ENCODE measurements at places on chromosomes 6 and 20. TPM values are rescaled to one million over a fixed set of nuclear protein-coding genes. Genes with fewer than 3 reads are reported as not detected.
A peak's percentile ranks its signal among the peaks of the same experiment; 100 is the strongest.

The IPCEF1 gene
- 0.51 TPM for total RNA-seq

DNA sequence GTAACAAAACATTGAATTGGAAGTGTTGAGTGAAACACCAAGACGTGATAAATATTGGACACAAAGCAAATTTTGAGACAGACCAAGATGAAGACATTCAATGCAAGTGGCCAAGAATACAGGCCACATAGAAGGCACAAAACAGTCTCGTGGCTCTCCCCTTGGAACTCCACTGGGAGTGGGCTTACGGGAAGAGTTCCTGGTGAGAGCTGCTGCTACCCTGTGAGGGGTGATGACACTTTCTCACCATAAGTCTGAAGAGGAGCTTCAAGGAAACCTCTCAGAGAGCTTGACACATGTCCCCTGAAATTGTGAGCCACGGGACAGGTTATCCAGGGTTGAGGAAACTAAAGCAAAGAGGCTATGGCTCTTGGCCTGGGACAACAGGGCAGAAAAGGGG lies 48.6 kb upstream of the SLC22A16 start:
- no peak for DNase-seq

The BHLHE23 gene
- not detected for total RNA-seq

The SCGN gene
- total RNA-seq, result 14.1 TPM

DNA sequence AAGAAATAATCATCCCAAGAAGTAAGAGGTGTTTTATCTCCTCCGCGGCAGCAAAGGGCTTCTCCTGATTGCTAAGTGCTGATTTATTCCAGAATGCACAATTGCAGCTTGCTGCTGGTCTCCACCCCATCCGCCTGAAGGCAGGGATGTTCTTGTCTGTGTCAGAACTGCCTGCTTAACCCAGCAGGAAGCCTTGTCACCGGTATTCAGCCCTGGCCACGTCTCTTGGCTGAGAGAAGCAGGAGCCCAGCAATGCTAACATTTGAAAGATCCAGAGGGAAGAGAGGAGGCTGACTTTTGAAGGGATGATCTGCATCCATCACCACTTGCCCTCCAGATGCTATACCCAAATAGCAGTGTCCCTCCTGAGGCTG lies 4.2 kb downstream of the SCML4 start:
- no peak for DNase-seq

- no peak for DNase-seq
These were observed 8.4 kb downstream of the TIAM2 start for GRCh38 chr6:155003476-155003875.

DNA sequence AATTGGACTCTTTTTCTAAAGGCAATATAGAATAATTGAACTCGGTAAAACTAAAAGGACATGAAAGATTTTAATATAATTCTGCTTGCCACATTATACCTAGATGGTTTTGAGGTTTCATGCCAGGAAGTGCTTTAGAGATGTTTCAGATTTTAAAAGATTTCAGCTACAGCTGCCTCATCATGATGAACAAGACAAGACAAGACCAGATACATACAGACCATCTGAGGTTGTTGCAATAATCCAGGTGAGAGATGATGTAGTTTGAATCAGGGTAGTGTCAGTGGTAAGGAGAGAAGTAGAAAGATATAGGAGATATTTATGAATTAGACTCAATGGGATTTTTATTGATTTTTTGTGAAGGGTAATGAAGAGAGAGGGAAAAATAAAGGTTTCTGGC lies 374.3 kb upstream of the HSF2 start:
- no peak for DNase-seq

- no peak for DNase-seq
These were observed 199.4 kb downstream of the SYNDIG1 start for GRCh38 chr20:24668791-24669190.

DNA sequence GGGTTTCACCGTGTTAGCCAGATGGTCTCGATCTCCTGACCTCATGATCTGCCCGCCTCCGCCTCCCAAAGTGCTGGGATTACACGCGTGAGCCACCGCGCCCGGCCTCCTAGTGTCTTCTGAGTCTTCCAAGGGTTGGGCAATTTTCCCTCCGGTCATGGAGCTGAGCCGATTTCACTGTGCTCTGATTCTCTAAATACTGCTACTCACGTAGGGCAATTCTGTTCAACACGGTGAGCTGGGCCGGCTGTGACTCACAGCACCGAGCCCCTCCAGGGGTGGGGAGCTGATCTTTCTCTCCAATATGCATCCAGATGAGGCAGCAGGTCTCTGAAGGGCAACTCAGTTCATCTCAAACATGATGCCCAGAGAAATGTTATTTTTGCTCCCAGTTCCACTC lies 71.6 kb upstream of the CD93 start:
- peak; percentile 60 for DNase-seq

DNA sequence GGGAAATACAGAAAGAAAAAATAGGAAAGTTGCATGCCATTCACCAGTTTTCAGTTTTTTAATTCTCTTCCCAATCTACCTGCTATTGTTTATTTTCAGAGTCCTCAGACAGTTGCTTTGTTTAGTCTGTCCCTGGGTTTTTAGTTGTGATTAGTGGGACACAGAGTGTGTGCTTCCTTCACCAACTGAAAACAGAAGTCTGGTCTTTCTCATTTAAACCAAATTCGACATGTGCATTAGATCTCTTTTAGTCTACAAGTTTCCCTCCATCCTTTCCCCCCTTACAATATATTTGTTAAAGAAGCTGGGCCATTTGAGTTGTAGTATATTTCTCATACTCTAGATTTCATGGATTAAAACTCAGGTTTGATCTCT lies 58.7 kb upstream of the STMND1 start:
- DNase-seq, result no peak

GRCh38 chr6:91082311-91082832 lies 495.5 kb upstream of the MAP3K7 start:
- DNase-seq, result no peak

DNA sequence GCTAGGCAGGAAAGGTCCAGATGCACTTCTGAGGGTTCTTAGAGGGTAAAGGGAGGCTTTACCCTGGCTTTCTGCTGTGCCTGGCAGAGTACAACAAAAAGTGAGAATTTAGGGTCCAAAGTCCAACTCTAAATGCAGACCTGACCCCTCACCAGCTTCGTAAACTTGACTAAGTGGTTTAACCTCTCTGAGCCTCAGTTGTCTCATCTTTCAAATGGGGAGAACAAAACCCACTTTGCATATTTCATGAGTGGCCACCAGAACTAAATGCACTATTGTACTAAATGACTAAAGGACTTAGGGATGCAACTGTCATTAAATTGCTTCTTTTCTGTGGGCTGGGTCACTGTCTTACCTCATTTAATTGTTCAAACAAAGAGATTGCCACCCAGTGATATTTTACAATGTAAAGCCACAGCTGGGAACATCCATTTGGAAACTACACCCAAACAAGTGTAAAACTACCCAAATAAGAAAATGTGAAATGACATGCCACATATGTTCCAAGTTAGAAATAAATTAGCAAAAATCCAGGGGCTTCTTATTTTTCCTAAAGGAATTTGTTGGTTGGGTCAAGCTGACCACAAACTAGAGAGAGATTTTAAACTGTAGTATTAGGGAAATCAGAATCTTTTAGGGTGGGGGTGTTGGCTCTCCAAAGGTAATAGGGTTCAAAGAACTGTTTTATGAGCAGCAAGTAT lies 48.3 kb upstream of the RIN2 start:
- DNase-seq, result no peak

DNA sequence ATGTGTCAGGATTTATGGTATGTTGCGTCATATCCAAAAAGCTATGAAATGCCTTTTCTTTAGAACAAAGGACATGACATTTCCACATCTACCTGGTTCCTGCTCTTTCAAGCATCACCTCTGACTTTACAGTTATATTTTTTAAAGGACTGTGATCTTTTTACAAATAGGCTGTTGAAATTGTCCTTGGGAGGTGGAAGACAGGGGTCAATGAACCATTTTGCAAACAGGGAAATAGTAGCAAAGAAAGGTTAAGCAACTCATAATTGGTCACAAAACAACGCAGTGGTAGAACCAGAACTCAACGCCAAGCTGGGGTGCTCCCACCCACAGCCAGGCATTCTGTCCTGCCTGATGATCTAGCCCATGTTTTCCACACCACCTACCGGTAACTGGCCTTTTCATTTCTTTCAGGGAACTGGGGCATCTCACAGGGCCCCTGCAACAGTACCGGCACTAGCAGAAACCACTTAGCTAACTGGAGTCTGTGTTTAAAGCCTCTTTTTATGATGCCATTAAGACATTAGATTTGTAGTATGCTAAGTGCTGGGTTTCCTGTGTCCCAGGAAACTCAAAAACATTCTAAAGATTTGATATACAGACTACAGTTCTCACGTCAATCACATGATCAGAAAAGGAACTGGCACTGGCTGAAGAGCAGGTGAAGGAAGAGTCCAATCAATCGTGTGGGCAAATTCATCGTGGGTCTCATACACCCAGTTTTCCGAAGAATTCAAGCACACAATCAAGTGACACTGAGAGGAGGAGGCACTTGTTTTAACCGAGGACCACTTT lies 13.9 kb downstream of the ZNF217 start:
- peak; percentile 71 for DNase-seq

The TRIM15 gene
- not detected for total RNA-seq

DNA sequence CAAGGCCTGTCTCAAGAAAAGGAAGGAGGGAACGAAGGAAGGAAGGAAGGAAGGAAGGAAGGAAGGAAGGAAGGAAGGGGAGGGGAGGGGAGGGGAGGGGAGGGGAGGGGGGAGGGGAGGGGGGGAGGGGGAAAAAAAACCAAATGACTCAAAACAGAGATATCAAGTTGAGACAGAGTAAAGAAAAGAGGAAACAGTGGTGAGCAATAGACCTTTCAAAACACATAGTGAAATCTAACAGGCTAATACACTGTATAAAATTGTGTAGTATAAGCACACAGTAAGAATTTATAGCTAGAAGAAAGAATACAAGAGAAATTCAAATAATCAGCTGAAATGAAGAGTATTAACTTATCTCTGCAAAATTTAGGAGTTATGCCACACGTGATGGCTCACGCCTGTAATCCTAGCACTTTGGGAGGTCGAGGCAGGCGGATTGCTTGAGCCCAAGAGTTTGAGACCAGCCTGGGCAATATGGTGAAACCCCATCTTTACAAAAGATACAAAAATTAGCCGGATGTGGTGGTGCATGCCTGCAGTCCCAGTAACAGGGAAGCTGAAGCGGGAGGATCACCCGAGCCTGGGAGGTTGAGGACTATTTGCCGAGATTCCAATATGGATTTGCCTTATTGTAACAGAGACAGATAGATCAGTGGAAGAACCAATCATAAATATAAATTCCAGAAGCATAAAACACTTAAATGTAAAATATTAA lies 123.2 kb downstream of the PRND start:
- no peak for DNase-seq

The RAB44 gene
- total RNA-seq, result not detected

The THEMIS gene
- total RNA-seq, result 0.56 TPM

DNA sequence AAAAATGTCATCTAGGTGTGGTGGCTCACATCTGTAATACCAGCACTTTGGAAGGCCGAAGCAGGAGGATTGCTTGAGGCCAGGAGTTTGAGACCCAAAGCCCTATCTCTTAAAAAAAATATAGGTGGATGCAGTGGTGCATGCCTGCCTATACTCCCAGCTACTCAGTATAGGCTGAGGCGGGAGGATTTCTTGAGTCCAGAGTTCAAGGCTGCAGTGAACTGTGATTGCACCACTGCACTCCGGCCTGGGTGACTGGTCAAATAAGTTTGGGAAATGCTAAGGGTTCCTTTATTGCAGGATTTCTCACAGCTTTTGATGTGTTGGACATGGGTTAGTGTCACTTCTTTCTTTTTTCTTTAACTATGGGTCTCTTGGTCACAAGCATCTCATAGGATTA lies 261.3 kb downstream of the PLCB1 start:
- DNase-seq, result no peak

DNA sequence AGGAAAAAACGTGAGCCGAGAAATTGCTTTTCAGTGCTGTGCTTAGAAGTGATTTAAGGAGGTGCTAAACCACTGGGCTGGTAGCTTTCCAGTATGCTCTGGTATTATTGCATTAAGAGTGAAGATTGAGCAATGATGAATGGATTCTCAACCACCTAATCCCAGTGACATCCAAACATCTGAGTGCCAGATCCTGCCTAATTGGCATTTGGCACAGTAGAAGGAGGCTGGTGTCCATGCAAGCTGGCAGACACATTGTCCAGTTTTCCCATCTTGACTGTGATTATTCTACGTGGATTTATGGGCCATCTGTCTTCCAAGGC lies 398.0 kb upstream of the PLCB4 start:
- no peak for DNase-seq

DNA sequence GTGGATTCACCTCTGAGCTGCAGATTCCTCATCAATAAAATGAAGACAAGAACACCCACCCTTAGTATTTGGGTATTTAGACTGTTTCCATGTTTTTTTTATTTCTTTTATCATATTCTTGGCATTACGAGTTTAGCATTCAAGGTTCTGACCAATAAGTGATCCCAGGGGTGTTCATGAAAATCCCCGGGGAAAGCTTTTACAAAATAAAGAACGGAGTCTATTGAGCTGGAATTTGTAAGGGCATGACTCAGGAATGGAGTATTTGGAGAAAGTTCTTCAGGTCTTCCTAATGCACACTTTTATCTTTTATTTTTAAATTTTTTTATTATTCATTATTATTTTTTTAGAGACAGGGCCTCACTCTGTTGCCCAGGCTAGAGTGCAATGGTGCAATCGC lies 19.4 kb upstream of the TOX2 start:
- no peak for DNase-seq

DNA sequence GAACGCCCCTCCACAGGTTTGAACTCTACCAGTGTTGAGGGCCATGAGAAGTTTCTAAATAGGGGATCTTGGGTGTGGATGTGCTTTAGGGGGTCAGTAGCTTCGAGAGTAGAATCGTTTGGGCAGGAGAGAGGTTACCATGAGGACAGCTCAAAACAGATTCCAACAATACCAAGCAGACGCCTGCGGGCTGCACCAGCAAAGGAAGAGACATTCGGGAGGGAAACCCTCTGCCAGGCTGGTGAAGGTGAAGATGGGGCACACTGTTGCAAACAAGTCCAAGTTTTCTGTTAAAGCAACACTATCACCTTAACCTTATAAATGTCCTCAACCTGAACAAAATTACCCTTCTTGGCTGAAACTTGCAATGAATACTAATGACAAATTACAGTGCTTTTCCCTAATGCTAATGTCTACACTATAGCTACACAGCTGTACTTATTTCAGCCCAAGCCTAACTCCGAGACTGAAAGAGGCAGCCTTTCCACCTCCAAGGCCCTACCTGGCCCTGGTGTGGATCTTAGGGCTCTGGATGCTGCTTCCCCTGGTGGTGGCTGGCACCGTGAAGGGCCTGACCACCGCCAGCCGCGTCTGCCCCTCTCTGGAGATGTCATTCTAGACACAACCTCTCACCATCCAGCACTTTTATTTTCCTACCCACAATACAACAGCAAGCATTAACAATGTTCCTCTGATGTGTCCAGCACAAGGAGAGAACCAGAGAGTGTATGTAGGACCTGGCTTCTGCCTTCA lies 80.1 kb downstream of the DLL1 start:
- peak; percentile 34 for DNase-seq

- no peak for DNase-seq
These were observed 74.8 kb downstream of the PKHD1 start for GRCh38 chr6:52012582-52012981.

All from right atrium auricular region (tissue), 2 donors.